ENCODE measurements at places on chromosomes 2 and 18.
A peak's percentile ranks its signal among the peaks of the same experiment; 100 is the strongest.

- no peak for ATAC-seq
These were observed 26.2 kb downstream of the NCOA1 start for GRCh38 chr2:24517247-24517646.

DNA sequence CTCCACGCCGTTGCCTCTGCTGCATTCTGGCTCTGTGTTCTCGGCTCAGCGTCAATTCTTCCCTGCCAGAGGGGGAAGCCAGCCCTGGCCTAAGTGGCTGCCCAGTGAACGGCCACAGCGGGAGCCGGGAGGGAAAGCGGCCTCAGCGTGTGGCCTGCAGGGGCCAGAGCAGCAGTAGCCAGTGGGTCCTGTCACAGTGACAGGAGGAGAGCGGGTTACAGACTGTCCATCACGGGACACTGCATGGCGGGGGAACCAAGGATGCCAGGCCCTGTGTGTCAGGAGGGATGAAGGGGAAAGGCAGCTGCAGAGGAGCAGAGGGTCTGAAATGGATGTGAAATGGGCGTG is 39.7 kb downstream of the PDIA6 start:
- ATAC-seq, result no peak

DNA sequence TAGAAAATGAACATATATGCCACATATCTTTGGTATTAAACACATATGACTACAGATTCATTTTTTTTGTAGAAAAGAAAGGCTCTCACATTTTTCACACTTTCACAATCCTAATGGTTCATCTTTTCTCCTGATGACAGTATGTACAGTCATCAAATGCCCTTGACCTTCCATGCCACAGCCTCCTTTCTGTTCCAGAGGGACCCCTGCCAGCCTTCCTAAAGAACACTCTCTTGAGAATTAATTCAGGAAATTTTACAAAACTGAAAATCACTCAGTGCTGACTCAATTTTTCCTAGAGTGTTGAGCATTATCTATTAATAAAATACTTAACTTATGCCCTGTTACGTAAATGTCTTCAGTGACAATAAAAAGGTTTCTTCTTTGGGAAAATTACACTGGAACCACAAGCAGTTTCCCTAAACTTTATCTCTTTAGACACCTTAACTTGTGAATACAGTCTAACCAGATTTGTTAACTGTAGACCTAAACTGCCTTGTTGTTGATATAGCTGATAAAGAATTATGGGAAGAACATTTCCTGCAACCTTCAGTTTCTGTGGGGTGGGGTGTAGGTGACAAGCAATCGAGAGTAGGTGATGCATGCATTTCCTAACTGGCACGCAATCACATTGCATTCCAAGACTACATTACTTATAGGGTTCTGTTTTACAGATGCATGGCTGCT is 15.3 kb upstream of the ACOXL start:
- no peak for ATAC-seq

DNA sequence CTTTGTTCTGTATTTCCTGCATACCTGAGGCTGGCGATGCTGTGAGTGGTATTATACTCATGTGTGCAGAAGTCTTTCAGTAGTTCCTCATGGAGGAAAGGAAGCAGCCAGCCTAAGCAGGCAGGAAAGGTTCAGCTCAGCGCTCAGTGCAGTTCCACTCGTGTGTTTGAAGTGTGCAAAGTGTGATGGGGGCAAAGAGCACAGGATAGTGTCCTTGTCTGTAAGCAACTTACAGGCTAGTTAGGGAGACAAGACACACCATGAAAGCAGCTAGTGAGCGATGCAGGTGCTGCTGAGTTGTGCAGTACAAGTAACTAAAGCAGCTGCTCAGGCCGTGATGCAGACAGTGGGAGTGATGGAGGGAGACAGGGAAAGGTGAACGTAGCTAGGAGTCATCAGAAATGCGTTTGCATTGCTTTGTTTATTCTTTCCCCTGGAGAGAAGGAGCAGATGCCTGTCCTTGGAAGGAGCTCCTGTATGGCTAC is 146.2 kb downstream of the LDLRAD4 start:
- ATAC-seq, result no peak

DNA sequence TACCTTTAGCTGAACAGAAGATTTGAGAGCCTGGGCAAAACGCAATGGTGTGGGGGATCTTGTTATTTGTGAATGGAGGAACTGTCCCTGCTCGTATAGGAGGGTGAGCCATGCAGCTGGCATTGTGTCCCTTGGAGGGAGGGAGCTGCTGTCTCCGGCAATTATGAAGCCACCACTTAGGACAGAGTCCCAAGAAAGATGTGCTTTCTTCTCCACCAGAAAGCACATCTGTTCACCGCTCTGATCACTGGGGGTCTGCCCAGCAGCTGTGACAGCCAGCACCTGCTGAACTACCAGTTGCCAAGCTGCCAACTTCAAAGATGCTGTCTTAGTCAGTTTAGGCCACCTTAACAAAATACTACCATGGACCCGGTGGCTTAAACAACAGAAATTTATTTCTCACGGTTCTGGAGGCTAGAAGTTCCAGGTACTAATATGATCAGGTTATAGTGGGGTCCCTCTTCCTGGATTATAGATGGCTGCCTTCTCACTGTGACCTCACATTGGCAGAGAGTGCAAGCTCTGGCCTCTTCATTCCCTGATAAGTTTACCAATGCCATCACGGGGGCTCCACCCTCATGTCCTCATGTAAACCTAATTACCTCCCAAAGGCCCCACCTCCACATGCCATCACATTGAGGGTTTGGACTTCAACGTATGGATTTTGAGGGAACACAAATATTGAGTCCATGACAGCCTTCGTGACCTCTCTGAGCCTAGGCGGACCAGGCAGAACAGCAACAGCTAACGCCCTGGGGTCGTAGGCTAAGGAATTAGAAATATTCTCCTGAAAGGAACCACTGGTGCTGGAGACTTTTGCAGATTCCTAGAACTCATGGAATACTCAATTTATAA is 148.3 kb downstream of the RHBDD1 start:
- no peak for ATAC-seq

GRCh38 chr2:162072181-162072702 is 1.8 kb downstream of the DPP4 start:
- ATAC-seq, result peak; percentile 73

GRCh38 chr2:46984642-46985476 is 69.3 kb upstream of the MCFD2 start:
- peak; percentile 69 for ATAC-seq
